ENCODE measurements at places on chromosomes 3 and 15.

GRCh38 chr3:176741664-176742047 lies 455.6 kb downstream of the TBL1XR1 start:
- no peak for DNase-seq

DNA sequence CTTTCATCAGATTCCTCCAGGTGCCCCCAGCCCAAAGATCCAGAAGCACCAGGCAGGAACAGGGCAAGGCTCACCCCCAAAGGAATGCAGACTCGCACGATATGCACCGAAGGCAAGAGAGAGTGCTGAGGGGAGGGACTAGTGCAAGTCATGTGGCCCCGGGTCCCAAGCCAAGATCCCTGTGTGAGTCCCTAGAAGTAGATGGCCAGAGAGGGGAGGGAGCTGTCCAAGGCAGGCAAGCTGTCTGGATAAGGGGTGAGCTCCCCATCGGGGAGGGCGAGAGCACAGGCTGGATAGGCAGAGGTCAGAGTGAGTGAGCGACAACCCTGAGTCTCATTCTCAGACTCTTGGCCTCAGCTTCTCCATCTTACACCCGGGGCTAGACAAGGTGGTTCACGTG lies 171.5 kb upstream of the LINGO1 start:
- no peak for DNase-seq

GRCh38 chr3:48187579-48188265 lies 495 bp downstream of the CDC25A start:
- DNase-seq, result no peak

DNA sequence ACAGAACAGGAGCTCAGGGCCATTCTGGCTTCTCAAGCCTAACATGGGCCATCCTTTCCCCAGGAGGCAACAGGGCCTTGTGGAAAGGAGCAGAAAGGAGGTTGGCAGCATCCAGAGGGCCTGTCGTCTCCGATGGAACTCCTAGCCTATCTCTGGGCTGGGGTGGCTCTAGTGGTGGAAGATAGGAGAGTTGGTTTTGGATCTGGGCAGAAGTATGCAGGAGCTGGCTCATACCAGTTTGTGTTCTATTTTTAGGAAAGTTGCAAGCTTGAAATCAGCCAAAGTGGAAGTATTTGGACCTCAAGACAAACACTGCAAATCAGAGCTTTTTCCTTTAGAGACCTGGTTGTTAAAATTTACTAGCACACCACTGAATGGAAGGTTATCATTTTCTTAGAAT lies 35.4 kb upstream of the XCR1 start:
- no peak for DNase-seq

GRCh38 chr3:56753206-56753820 lies 48.4 kb downstream of the ARHGEF3 start:
- no peak for DNase-seq

All from NCI-H2081 (cell line).